ENCODE measurements at places on chromosomes 5 and 9.

DNA sequence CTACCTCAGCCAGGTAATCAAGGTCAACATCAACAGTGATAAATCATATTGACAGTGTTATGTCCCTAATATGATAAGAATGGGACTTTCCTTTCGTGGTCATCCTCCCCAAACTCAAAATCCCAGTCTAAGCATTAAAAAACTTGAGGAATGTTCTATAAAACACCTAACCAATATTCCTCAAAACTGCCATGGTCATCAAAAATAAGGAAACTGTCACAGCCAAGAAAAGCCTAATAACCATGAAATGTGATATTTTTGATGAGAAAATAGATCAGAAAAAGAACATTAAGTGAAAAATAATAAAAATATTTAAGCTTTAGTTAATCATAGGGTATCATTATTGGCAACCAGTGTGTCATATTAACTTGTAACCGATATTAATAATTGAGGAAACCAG is 232.1 kb upstream of the ATP10B start:
- DNase-seq, result no peak

GRCh38 chr9:18385696-18386490 is 88.1 kb upstream of the ADAMTSL1 start:
- DNase-seq, result no peak

DNA sequence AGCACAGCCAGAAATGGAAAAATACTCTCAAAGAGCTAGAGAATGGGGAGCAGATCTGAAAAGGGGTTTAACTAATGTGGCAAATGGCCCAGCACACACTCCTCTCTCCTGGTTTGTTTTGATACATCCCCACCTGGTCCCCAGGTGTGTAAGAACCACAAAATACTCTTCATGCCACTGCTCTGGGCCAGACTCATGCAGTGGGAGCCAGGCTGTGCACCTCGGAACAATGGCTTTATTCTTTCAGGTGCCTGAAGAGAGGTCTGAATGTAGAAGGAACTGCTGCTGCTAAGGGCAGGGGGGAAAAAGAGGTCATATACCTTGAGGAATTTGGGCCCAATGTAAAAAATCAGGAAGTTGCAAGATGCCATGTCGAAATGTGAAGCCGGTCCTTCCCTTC is 123.9 kb upstream of the ADAMTSL1 start:
- DNase-seq, result no peak

GRCh38 chr9:137438591-137439157 is 2.5 kb downstream of the ENTPD8 start:
- no peak for DNase-seq

- no peak for DNase-seq
These were observed 95.2 kb downstream of the CNTLN start for GRCh38 chr9:17229945-17230560.

- DNase-seq, result no peak
These were observed 3.3 kb upstream of the PAIP1 start for GRCh38 chr5:43560128-43560527.
